Mucosa of descending colon (tissue), 3 donors: ENCODE measurements at places on chromosomes 5 and 9.

DNA sequence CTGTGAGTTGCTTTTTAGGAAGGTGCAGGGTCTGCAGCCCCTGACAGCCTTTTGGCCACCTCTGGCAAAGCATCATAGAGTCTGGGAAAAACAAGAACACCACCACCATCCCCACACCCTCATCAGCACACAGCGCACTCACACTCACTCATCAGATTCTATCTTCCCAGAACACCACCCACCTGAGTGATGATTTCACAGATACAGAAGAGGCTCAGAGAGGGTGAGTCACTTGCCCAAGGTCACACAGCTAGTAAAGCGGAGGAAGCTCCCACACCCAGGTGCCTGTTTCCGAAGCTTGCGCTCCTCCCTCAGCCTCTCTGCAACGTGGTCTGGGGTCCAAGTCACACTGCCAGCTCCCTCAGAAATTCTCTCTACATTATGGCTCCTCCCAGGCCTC is 41.8 kb upstream of the HRH2 start:
- DNase-seq, result no peak

GRCh38 chr5:93681432-93681831 is 60.0 kb downstream of the POU5F2 start:
- no peak for DNase-seq

GRCh38 chr9:18748251-18748701 is 274.3 kb downstream of the ADAMTSL1 start:
- DNase-seq, result no peak

DNA sequence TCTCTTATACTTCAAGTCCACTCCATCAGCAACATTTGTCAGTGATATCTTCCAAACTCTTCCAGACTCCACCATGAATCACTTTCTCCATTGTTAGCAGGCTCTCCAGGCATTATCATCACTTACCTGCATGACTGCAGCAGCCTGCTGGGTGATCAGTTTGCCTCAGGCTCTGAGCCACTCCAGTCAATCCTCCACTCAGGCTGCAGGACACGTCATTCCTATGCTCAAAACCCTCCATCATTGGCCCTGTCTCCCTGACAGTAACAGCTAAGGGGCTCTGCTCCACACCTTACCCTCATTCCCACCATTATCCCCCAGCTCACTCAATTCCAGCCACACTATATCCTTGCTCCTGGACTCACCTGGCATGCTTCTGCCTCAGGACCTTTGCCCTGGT is 10.7 kb downstream of the DIRAS2 start:
- DNase-seq, result no peak

DNA sequence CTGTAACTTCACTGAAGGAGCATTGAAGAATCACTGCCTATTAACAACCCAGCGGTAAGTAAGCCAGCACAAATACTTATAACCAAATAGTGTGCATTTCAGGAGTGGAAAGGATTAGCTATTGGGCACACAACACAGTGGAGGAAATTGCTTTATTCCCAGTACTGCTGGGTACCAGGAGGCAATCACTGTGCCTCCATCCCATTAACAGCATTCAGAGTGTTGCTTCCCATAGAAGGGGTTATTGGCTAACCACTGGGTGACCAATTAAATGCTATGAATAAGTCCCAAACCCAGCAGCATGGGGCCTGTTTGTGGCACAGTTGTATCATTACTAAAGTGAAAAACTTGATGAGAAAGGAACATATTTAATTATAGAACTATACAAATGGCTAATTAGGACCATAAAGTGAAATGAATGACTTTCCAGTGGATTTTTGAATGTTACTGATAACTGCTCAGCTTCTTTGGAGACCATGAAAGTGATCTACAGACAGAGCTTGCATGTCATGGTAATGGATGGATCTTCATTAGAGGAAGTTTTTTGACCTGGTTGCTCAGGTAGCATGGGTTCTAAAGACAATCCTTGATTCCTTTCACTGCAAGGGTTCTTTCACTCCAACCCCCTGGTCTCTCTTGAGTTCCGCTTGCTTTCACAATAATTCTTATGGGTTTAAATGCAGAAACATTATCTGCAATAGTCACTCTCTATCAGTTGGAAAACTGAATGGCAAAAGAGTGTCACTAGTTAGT is 413.3 kb upstream of the RORB start:
- DNase-seq, result no peak

DNA sequence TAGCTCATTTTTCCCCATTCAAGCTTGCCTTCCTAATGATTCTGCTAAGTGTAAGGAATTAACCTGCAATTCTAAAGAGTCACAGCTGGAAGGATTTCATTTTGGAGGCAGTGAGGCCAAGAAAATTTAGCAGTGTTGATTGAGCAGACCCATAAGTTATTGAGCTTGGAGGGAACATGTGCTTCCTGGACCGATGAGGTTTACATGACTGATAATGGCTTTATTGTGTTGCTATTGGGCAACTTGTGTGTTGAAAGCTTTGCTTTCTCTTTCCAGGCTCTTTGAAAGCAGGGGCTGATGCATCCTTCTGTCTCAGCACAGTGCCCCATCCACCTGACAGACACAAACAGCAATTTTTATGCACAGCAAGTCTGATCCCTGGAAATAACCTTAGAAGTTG is 398.9 kb upstream of the PCSK5 start:
- DNase-seq, result no peak

- no peak for DNase-seq
Observed at GRCh38 chr5:1498623-1499416, 24.9 kb downstream of the LPCAT1 start.

DNA sequence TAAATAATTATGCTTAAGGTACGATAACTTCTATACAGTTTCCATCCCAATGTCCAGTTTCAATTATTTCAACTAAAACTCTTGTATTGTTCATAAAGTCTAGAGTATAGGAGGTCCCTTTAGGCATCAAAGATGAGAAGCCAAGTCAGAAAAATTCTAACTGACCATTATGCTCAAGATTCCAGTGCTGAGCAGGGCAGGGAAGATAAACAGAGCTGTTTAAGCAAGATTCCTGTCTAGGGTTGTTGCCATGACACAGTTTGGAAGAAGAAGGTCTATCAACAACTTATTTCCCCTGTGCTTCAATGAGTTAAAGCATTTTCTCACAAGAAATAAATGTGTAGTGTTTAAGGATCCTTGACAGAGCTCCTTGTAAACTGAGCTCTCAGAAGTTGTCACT is 48.9 kb upstream of the MTAP start:
- DNase-seq, result no peak

- DNase-seq, result no peak
Observed at GRCh38 chr5:83401122-83401731, 70.3 kb upstream of the VCAN start.

DNA sequence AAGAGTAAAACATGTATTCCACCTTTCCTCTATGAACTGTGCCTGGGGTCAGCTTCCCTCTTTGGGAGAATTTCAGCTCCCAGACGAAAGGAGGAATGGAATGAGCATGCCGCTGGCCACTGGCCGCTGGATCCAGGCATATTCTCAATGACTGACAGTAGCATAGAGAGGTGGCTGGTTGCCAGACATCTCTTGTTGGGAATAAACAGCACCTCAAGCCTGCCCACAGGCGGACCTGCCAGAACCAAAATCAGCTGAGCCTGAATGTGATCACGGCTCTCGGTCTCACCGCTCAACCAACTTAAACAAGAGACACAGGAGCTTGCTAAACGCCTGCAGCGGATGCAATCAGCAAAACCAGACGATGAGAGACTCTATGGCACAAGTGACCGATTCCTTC is 20.6 kb downstream of the TBC1D9B start:
- DNase-seq, result no peak

- DNase-seq, result no peak
Observed at GRCh38 chr5:54273715-54274114, 36.7 kb downstream of the ARL15 start.

GRCh38 chr9:135474915-135475314 is 4.7 kb upstream of the PPP1R26 start:
- peak; percentile 20 for DNase-seq

- DNase-seq, result no peak
Observed at GRCh38 chr5:168833936-168834335, 254.8 kb upstream of the PANK3 start.

- DNase-seq, result no peak
Observed at GRCh38 chr9:100217536-100217935, 118.5 kb downstream of the INVS start.

DNA sequence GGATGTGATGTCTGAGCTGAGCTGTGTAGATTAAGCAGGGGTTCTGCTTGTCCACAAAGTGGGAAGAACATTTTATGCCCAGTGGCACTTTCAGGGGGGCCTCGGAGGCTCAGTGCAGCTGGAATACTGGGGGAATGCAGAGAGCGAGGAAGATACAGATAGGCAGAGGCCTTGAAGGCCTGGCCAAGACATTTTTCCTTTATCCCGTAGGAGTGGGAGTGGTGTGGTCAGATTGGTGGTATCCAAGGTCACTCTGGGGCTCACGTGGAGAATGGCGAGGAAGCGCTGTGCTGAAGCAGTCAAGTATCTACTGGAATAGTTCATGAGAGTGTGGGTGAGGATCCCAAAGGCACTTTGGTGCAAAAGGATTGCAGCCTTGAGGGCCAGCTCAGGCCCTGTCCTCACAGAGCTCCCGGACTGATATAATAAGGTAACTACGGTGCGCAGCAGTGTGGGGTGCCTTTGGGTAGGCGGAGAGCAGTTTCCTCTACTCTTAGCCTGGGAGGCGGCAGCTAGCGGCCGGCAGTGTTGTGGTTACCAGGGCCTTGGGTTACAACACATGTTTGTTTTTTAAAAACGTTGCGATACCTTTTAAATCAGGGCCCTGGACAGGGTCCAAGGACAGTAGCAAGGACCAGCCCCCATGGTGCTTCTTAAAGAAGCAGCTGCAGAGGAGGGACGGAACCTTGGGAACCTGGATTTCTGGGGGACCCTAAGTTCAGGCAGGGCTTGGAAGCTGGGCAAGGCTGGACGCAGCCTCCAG is 10.8 kb upstream of the CCDC69 start:
- peak; percentile 80 for DNase-seq

GRCh38 chr5:16978296-16978695 is 42.2 kb upstream of the MYO10 start:
- DNase-seq, result no peak

DNA sequence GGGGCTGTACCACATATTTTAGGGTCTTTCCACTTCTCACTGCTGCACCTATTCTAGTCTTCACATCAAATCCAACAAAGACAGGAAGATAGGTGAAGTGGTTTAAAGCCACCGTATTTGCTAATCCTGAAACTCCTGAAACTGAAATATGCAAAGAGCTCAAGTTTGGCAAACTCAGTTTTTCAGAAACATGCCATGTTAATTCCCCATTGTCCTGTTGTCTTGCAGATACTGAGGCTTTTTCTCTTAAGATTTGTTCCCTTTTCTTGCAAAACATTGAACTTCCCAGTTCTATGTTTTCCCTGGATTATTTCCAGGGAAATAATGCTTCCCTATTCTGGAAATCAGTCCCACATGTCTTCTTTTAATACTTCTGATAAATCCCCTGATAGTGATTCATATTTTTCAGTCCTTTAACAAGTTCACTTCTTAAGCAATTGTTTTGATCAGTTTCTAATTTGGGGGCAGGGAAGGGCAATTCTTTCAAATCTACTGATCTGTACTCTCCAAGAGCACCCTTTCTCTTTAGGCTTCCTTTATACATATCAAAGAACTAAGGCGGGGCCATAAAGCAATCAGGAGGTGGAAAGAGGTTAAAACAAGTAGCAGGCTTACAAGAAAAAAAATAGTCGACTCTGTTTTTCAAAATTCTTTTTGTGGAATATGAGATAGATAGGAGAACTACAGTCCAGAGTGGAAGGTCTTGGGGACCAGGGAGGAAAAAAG is 648.5 kb downstream of the BNC2 start:
- DNase-seq, result no peak

DNA sequence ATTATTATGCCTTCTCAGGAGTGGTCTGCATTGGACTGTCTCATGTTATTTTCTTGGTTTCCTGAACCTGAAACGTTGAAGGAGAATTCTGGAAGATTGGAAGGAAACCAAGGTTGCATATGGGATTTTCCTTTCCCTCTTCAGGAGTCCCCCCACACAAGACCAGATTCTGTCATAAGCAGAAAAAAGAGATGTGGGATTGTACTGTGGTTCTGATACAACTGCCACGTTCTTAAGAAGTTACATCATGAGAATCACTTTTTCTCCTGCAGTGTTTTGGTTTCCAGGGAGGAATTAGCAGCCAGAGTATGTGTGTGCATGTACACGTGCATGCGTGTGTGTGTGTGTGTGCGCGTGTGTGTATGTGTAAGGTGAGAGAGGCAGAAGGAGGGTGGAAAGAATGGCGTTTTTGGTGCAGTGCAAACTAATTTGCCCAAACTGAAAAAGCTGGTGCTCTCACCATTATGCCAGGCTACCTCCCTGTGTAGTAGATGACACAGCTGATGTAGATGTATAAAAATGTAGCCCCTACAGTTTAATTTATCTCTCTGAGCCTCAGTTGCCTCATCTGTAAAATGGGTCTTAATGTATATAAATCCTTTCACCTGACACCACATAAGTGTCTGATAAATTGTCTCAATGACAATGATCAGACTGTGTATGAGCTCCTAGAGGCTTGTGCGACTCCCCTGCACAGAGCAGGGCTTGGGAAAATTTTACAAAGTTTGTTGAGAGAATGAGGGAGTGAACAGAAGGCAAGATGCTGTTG is 38.6 kb downstream of the RALGPS1 start:
- DNase-seq, result no peak

- DNase-seq, result no peak
Observed at GRCh38 chr9:14467675-14468374, 153.9 kb upstream of the NFIB start.

DNA sequence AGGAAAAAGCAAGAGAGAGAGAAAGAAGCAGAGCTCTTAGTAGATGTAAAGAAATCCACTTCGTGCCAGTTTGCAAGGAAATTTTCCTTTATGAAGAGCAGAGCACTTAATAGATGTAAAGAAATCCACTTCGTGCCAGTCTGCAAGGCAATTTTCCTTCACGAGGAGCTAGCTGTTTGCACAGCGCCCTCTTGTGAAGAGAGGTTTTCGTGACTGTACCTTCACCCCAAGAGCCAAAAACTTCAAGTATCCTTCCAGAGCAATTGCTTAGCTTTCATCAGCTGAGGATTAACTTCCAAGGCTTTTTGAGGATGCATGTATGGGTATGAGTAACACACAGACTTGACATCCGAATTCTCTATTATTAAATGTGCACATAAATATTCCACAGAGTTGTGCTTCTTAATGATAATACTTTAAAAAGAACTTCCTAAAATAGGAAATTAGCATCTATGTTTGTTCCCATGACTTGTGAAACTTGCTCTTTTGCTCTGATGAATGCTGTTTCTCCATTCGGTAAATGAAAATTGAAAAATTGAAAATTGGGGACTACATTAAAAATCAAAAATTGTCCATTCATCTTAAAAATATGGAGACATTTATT is 525.6 kb downstream of the PDE4D start:
- DNase-seq, result no peak
